Suprapubic skin (tissue), 4 donors: ENCODE measurements at places on chromosomes 6 and 20.

GRCh38 chr6:143177706-143178105, 117.0 kb downstream of the AIG1 start:
- DNase-seq, result no peak

- DNase-seq, result no peak
These were observed 127.3 kb upstream of the DTNBP1 start for GRCh38 chr6:15790116-15790515.

GRCh38 chr6:118502169-118502568, 45.9 kb upstream of the PLN start:
- DNase-seq, result no peak

DNA sequence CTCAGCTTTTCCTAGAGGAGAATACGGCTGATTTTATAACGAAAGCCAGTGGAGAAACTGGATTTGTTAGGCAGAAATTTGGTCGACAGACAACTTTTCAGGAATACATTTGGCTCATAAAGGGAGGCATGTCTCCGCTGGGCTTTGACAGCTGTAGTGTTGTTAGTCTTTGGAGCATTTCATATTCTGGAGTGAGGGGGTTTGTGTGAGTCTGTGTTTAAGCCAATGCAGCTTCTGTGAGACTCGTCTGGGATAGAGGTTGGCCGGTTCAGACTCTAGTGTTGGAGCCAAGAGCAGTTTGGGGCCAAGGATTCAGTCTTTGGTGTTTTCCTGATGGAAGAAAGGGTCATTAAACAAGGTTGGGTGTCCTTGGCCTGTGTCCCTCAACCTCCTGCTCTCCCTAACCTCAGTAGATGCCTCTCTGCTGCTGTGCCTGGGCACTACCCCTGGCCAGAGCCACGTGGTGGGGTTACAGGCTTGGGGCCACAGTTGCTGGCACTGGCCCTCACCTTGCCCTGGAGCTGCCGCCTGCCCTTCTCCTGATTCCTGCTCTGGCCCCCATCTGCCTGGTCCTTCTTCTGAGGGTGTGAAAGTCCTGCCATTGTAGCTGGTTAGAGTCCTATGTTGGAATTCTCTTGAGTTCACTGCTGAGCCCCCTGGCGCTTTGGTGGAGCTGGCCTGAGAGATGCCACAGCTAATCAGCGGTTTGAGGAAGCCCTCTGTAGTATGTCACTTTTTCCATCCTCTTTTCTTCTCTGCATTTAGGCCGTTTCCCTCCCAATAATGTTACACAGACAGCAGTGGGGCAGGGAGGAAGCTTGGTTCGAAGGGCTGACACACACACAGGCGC, 6.9 kb downstream of the PTK7 start:
- no peak for DNase-seq

DNA sequence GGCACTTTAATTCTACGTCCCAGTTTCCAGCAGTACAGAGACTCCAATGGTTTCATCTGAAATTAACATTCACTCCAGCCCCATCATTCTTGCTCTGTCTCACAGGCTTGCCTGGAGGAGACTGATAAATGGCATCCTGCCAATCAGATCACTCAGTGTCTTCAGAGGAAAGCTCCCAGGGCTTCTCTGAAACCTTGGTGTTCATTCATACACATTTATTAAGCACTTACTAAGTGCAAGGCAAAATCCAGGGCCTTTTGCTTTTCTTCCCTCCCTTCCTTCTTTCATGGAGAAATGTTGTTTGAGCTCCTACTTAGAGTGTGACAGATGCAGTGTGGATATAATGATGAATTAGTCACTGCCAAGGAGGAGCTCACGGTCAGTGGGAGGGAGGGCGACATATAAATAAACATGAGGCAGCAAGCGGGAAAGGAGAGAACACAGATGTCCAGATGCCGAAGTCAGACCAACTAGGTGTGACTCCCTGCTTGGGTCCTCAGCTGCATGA, 106.7 kb upstream of the DTNBP1 start:
- no peak for DNase-seq

- no peak for DNase-seq
These were observed 37.8 kb downstream of the PTPRK start for GRCh38 chr6:128482642-128483041.

DNA sequence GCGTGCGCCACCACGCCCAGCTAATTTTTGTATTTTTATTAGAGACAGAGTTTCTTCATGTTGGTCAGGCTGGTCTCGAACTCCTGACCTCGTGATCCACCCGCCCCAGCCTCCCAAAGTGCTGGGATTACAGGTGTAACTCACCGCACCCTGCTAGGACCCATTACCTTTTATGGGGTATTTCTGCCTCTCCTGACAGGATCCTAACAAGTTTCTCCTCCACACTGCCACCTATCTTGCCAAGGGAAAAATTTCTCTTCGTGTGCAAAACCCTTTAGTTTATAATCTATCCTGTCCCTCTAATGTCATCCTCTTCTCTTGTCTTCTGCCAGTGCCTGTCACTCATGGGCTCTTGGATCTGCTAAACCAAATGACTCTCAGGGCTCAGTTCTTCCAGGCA, 1.9 kb downstream of the STMND1 start:
- DNase-seq, result no peak

DNA sequence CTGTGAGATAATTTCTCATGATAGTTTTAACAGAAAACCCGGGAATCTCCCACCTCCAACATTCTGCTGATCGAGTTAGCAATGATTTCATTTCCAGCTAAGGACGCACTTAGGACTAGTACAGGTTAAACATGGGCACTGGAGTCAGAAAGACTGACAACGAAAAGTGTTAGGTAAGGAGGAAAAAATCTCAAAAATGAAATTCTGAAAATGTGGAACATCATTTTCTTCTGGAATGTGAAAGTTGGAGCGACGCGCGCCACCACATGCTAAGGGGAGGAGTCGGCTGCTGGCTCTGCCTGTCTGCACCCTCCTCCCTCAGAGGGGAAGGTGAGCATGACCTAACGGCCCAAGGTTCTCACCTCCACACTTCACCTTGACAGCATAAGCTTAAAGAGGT, 221.6 kb upstream of the KCNG1 start:
- no peak for DNase-seq

DNA sequence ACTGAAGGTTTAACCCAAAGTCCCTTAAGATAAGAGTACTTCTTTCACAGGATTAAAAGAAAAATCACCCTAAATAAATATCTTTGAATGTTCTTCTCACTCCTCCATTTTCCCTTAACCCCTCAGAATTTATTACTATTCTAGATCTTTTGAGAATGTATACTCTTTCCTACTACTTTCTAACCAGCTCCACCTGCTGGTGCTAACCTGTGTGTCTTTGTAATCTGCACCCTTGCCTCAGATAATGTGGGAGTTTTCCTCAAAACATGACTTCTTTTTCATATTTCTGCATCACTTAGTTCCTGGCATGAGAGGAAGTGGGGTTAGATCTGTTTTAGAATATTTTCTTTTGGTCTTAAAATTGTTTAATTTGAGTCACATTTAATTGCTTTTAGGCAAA, 394.2 kb downstream of the BMP2 start:
- no peak for DNase-seq

- no peak for DNase-seq
These were observed 22.6 kb downstream of the ETV7 start for GRCh38 chr6:36364669-36365479.

GRCh38 chr20:5705827-5706226, 44.4 kb upstream of the SHLD1 start:
- DNase-seq, result no peak

DNA sequence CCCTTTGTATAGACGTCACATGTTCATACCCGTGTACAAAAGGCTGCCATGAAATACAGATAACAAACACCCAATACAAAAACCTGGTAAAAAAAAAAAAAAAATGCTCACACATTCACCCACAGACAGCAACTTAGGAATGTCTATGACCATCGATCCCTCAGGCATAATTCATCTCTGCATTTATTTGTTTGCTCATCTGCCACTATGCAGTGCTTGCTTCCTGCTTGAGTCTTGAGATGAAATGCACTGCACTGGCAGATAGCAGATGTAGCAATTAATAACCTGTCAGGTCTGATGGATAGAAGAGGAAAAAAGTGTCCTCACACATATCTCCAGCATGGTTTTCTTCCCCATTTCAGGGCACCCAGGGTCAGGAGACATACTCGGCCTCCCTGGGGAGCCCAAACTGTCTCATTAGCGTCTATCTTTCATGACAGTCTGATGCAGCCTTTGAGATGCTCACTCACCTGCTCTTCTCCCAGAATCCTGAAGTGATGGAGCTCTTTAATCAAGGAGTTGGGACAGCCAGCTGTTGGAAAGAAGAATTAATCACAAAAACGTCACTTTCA, 295.1 kb upstream of the AGPAT4 start:
- no peak for DNase-seq

DNA sequence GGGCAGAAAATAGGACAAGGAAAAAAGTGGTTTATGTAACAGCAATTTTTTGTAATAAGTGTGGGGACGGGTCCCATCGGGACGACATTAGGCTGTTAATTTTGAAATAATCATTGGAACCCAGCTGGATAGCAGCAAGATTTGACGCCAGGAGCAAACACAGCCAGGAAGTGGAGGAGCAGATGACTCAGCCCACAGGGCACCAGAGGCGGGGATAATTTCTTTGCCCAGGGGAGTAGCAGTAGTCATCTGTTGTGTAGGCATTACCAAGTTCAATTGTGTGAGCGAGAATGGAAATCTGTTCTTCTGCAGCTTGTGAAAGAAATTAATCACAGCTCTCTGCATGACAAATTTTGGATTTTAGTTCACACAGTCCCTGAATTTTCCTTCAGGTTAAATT, 22.6 kb upstream of the RIN2 start:
- peak; percentile 88 for DNase-seq

- DNase-seq, result peak; percentile 64
These were observed 4.3 kb downstream of the SDCBP2 start for GRCh38 chr20:1324598-1325172.

DNA sequence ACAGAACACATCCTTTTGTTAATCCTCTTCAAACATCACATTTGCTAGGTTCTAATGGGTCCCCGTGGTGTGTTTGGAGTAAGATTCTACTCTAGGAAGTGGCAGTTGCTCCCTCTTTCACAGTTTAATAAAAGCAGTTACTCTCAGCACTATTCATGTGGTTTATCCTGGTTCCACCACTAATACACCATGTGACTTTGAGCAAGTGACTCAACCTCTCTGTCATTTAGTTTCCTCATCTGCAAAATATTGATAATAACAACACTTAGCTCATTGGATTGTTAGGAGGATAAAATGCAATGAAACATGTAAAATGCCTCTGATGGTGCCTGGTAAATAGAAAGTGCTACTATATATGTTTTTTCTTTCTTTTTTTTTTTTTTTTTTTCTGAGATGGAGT, 488.0 kb upstream of the NOX3 start:
- no peak for DNase-seq
